Fibroblast of lung (primary cell): ENCODE measurements at places on chromosomes 3 and 15. TPM values are rescaled to one million over a fixed set of nuclear protein-coding genes. Genes with fewer than 3 reads are reported as not detected.

The GOLGA8Q gene
- total RNA-seq = 0.33 and 1.3 TPM in 2 replicates

The TM6SF1 gene
- total RNA-seq = 2.3 and 3.6 TPM in 2 replicates

The SLC27A2 gene
- under 0.01 and 0.66 TPM in 2 replicates for total RNA-seq

The ADPRH gene
- 3.1 and 7.4 TPM in 2 replicates for total RNA-seq

The NR2E3 gene
- 0.77 and 1.3 TPM in 2 replicates for total RNA-seq

The CEMIP gene
- total RNA-seq = 324 and 946 TPM in 2 replicates
